Left lung (tissue), 14 donors: ENCODE measurements at places on chromosomes 1 and 21. TPM values are rescaled to one million over a fixed set of nuclear protein-coding genes. Genes with fewer than 3 reads are reported as not detected.

Gene FCER1G
- polyA plus RNA-seq, result 17.2 TPM

Gene TRIM45
- 18.8 TPM for polyA plus RNA-seq

Gene HOOK1
- 44.8 TPM for polyA plus RNA-seq

Gene MROH9
- polyA plus RNA-seq, result 0.08 TPM

Gene SLC44A5
- polyA plus RNA-seq, result 5.1 TPM

DNA sequence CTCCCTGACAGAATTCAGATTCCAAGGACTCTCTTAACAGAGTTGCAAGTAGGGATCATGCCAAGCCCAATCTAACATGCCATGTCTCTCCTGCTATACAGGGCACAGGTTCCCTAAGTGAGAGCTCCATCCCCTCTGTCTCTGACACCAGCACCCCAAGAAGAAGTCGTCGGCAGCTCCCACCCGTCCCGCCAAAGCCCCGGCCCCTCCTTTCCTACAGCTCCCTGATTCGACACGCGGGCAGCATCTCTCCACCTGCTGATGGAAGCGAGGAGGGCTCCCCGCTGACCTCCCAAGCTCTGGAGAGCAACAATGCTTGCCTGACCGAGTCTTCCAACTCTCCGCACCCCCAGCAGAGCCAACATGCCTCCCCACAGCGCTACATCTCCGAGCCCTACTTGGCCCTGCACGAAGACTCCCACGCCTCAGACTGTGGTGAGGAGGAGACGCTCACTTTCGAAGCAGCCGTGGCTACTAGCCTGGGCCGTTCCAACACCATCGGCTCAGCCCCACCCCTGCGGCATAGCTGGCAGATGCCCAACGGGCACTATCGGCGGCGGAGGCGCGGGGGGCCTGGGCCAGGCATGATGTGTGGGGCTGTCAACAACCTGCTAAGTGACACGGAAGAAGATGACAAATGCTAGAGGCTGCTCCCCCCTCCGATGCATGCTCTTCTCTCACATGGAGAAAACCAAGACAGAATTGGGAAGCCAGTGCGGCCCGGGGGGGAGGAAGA lies 263.2 kb downstream of the ZNF648 start:
- DNase-seq, result peak; percentile 72
- no peaks in the 10 kb centered on the region for H3K27me3 ChIP-seq
- no peak overlapping the region for H3K4me3 ChIP-seq
- no peak overlapping the region for H3K27ac ChIP-seq

DNA sequence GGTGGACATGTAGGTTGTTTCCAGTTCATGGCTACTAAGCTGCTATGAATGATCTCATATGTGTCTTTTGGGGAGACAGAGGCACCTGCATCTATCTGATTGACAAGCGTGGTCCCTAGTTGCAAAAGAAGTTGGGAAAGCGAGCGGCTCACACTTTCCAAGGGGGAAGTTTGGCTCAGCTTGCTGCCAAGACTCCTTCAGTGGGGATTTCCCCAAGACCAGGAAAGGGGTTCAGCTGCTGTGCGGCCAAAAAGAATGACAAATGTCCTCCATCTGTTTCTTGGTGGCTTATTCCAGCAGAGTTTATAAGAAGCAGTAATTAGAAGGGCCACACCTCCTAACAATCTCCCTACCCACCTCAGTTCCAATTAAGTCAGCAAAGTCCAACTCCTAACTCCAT lies 128.5 kb upstream of the GALNT2 start:
- H3K4me3 ChIP-seq, result no peak overlapping the region
- H3K4me1 ChIP-seq, result no peaks in the 10 kb centered on the region
- no peak for DNase-seq
- no peak overlapping the region for H3K27ac ChIP-seq

DNA sequence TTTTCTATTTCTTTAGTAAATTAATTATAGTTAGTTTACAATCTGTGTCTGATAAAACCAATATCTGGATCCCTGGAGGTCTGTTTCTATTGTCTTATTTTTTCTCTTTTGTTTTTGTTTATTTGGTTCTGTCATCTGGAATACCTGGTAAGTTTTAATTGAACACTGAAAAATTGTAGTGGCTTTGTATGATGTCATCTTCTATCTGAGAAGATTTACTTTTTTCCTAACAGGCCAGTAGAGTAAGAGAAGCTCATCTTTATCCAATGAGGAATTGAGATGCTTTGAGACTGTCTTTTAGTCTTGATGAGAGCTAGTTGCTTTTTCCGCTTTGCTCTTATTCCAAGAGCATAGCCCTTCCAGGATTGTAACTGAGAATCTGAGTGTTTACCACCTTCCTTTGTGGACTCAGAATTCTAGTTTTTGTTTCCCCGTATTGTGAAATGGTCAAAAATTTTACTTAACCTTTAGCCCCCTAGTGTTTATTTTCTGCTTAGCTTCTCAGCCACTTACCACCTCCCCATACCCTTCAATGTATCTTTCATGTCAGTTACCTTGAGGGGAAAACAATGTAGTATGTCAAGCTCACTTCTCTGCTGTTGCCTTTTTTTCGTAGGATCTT lies 25.0 kb downstream of the PTGFRN start:
- no peaks in the 10 kb centered on the region for H3K36me3 ChIP-seq
- H3K4me1 ChIP-seq, result peaks cover 5% of the 10 kb centered on the region
- DNase-seq, result no peak

GRCh38 chr1:76625886-76626678 lies 241.2 kb upstream of the ST6GALNAC5 start:
- no peak overlapping the region for H3K27ac ChIP-seq
- H3K36me3 ChIP-seq, result no peaks in the 10 kb centered on the region
- no peaks in the 10 kb centered on the region for H3K4me1 ChIP-seq
- DNase-seq, result no peak

GRCh38 chr21:45979141-45979631 lies 2.4 kb upstream of the COL6A1 start:
- peaks cover 14% of the 10 kb centered on the region for H3K4me1 ChIP-seq
- no peaks in the 10 kb centered on the region for H3K36me3 ChIP-seq
- no peak overlapping the region for H3K4me3 ChIP-seq
- H3K27ac ChIP-seq, result no peak overlapping the region
